ENCODE measurements at places on chromosomes 2 and 18. TPM values are rescaled to one million over a fixed set of nuclear protein-coding genes. Genes with fewer than 3 reads are reported as not detected.

- peak; percentile 16 for DNase-seq
Measured at GRCh38 chr2:186486651-186487647, 889 bp downstream of the ZC3H15 start.

GRCh38 chr2:9300829-9301453 is 94.3 kb downstream of the ASAP2 start:
- no peak for DNase-seq

DNA sequence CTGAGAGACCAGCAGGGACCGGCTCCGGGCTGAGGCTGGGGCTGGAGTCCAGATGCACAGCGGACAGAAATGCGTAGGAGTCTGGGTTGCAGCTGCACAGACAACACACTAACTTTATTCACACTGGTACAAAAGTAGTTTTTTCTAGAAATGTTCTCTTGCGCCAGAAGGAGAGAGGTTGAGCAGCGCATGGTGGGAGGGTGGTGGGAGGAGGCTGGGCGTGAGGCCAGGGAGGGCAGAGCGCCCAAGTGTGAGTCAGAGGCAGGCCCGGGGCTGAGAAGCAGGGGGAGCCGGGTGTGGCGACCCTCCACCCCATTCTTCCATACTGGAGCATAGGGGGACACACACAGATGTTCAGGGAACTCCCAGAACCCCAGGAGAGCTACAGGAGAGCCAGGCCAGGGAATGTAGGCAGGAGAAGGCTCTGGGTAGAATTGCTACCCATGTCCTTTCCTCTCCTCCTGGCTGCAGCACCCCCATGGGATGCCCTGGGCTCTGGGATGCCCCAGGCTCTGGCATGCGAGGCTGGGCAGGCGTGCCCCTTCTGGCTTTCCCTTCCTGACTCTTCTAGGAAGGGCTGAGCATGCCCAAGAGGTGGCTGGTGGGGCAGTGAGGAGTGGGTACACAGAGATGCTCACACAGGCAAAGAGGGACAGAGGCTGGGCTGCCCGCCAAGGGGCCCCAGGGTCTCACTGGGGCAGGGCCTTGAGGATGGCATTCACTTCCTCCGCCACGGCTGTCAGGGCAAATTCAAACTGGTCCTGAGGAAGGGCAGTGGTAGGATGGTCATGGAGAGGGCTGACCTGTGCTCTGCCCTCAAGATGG is 10.6 kb downstream of the DNAJB2 start:
- no peak for DNase-seq

DNA sequence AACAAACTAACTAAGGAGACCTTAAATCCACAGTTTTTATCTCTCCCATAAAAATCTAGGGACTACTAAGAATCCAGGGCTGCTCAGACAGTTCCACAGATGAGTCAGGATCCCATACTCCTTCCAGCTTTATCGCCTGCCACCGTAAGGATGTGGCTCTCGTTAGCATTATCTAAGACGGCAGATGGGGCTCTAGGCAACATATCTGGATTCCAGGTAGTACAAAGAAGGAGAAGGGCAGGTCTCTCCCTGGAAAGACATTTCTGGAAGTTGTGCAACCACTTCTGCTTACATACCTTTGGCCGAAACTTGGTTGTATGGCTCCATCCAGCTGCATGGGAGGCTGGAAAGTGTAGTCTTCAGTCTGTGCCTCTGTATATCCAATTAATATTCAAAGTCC is 149.4 kb downstream of the SP3 start:
- no peak for DNase-seq

DNA sequence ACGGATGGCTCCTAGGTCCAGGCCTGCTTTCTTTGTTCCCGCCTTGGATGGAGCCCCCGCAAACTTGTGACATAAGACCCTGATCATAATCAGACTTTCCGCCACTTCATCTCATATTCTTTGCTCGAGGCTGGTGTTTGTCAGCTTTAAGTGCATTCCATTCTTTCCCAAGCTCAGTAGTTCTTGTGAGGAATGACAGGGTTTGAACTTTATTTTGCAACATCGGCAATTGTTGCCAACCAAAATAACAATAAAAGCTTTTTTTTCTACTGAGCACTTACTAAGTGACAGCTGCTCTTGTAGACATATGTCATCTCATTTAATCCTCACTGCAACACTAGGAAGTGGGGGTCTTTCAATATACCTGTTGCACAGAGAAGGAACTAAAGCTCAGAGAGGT is 178.8 kb upstream of the ST6GAL2 start:
- DNase-seq = no peak

DNA sequence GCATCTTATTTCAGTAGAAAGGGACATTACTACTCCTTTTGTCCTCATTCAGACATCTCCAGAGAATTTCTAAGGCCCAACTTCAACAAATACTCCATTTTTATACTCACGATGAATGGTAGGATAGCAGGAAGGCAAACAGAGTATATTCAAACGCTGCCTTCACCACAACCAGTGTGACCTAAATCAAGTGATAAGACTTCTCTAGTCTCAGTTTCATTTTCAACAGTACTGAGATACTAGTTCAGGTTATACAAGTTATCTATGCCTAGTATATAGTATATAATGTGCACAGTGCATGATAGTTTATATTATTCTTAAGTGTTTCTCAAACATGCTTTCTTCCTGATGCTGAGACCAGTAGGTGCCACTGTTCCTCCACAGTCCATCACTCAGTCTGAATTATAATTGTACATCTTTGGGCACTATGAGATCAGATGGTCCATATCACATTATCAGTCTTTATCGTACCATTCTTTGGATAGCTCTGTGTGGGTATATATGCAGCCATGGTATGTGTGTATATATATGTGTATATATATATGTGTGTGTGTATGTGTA is 66.3 kb upstream of the RPE start:
- DNase-seq = no peak

GRCh38 chr18:50830544-50830943 is 10.7 kb upstream of the MRO start:
- no peak for DNase-seq

GRCh38 chr2:197088694-197089093 is 162.2 kb upstream of the PGAP1 start:
- no peak for DNase-seq

DNA sequence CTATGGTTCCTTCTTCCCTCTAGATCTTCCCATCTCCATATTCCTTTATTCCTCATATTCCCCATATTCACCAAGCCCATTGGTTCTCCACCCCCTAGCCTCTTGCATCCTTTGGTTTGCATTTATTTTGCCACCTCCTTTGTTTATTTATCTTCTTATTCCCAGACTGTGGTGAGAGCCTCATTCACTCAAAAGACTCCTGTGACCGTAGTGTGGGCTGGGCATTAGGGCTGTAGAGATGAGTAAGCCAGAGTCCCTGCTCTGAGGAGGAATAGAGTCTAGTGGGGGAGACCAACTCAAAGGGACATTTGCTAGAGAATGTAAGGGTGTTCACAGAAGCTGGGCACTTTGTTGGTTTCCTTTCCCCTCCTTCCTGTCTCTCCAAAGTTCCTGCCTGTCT is 8.3 kb downstream of the ATG16L1 start:
- DNase-seq = no peak

- DNase-seq = no peak
Measured at GRCh38 chr2:190996947-190997346, 17.0 kb downstream of the STAT1 start.

DNA sequence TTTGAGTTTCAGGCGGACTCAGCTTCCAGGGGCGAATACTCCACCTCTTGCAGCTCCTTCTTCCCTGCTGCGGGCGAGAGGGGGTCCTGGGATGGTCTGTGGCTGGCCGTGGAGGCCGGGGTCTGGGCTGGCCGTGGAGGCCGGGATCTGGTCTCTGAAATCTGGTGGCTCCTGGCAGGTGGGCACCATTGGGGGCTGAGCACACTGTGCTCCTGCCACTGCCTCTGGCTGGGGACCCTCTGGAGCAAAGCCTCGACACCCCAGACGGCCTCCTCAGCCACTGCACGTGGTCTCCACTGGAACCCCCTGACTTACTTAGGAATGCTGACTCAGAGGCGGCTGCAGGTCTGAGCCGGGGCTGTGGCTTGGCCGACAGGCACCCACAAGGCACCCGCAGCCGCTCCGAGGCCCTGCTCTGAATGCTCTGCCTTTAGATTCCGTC is 100.1 kb upstream of the ALKAL2 start:
- no peak for DNase-seq

GRCh38 chr18:59502274-59503175 is 143.5 kb upstream of the LMAN1 start:
- no peak for DNase-seq

DNA sequence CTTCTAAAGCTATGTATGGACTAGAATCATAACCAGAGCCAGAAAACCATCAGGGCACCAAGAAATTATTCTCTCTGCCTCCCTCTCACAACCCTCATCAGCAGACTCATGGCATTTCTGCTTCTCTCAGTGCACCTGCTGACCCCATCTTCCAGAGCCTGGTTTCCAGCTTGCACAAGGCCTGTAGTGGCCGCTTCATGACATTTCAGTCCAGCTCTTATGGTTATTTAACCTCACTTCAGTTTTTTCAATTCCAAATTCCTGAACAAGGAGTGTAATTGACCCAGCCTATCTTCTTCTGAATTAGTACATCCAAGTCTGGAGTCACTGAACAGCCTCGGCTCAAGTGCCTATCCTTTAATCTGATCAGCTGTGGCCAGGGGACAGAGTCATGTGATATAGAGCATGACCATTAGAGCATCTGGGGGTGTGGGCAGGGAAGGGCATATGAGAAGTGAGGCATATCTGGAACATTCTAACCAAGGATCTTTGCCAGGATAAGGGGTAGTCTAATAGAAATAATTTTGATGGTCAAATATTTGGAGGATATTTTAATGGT is 97.2 kb upstream of the TMEM17 start:
- DNase-seq = no peak

GRCh38 chr2:19810637-19811036 is 91.1 kb downstream of the TTC32 start:
- DNase-seq = no peak

- no peak for DNase-seq
Measured at GRCh38 chr2:202577250-202578183, 57.3 kb upstream of the FAM117B start.

GRCh38 chr2:224310943-224311625 is 90.8 kb downstream of the FAM124B start:
- no peak for DNase-seq

GRCh38 chr2:42331569-42332284 is 29.3 kb downstream of the COX7A2L start:
- no peak for DNase-seq

DNA sequence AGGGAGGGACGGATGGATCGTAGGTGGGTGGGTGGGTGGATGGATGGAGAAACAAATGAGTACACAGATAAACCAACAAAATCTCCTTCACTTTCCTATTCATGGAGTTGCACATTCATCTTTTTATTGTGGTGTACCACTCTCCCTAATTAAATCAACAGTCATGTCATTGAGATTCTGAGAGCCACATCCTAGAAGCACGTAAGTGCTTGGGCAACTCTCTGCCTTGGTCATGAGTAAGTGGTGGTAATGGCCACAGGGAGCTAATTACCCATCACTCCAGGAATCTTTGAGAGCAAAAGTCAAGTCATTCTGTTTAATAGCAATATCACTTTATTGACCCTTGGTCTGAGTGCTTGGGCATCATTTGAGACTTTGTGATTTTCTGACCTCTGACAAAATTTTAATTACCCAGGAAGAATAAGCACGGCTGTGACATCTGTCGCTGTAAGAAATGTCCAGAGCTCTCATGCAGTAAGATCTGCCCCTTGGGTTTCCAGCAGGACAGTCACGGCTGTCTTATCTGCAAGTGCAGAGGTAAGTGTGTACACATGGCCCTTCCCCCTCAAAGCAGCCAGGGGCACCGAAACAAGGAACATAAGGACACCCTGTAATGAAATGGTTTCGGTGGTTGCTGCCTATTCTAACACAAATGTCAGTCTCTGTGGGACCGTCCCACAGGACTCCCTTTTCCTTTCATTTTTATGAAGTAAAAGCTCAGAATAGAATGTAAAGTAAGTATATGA is 85.9 kb downstream of the FEZ2 start:
- DNase-seq = no peak

- DNase-seq = no peak
Measured at GRCh38 chr2:149612122-149612521, 24.5 kb upstream of the MMADHC start.

GRCh38 chr2:181723731-181724130 is 43.4 kb upstream of the NEUROD1 start:
- no peak for DNase-seq

- DNase-seq = no peak
Measured at GRCh38 chr2:241931084-241931975, 61.8 kb downstream of the RTP5 start.

GRCh38 chr18:13409997-13410396 is 191.4 kb downstream of the LDLRAD4 start:
- DNase-seq = no peak

The TCF23 gene
- polyA plus RNA-seq = not detected

The GALR1 gene
- not detected for polyA plus RNA-seq

The DTNA gene
- polyA plus RNA-seq = 0.49 TPM

The FBXO41 gene
- polyA plus RNA-seq = 0.40 TPM

The UNC80 gene
- not detected for polyA plus RNA-seq

The PCARE gene
- not detected for polyA plus RNA-seq

The FZD7 gene
- not detected for polyA plus RNA-seq

The TPO gene
- polyA plus RNA-seq = not detected

The GLI2 gene
- polyA plus RNA-seq = not detected

The GALNT14 gene
- polyA plus RNA-seq = not detected

The FKBP1B gene
- 8.6 TPM for polyA plus RNA-seq

Data from immature natural killer cell (primary cell).